ENCODE measurements at places on chromosomes 1 and 21. TPM values are rescaled to one million over a fixed set of nuclear protein-coding genes. Genes with fewer than 3 reads are reported as not detected.

The NRIP1 gene
- 21.7 TPM for polyA plus RNA-seq

The USF1 gene
- 13.5 TPM for polyA plus RNA-seq

The SELP gene
- polyA plus RNA-seq, result 2.2 TPM

The DDOST gene
- 209 TPM for polyA plus RNA-seq

The MPZL1 gene
- 33.8 TPM for polyA plus RNA-seq

The KRTAP12-2 gene
- polyA plus RNA-seq, result not detected

The MYOM3 gene
- polyA plus RNA-seq, result not detected
